ENCODE measurements at places on chromosomes 12 and 14.

DNA sequence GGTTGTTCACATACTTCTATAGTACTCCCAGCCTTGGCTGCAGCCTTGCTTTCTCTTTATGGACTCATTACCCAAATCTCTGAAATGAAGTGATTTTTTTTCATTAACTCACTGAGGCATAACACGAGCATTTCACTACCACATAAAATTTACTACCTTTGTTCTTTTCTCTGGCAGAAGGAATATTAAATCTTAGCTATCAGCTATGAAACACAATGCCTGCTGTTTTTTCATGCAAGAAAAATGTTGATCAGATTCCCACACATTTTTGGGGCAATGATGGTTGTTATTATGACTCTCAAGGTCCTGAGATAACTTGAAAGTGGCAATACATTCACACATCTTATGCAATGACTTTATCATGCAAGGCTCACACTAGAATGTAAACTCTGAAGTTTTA lies 225.3 kb upstream of the ATP2B1 start:
- no peak for DNase-seq

DNA sequence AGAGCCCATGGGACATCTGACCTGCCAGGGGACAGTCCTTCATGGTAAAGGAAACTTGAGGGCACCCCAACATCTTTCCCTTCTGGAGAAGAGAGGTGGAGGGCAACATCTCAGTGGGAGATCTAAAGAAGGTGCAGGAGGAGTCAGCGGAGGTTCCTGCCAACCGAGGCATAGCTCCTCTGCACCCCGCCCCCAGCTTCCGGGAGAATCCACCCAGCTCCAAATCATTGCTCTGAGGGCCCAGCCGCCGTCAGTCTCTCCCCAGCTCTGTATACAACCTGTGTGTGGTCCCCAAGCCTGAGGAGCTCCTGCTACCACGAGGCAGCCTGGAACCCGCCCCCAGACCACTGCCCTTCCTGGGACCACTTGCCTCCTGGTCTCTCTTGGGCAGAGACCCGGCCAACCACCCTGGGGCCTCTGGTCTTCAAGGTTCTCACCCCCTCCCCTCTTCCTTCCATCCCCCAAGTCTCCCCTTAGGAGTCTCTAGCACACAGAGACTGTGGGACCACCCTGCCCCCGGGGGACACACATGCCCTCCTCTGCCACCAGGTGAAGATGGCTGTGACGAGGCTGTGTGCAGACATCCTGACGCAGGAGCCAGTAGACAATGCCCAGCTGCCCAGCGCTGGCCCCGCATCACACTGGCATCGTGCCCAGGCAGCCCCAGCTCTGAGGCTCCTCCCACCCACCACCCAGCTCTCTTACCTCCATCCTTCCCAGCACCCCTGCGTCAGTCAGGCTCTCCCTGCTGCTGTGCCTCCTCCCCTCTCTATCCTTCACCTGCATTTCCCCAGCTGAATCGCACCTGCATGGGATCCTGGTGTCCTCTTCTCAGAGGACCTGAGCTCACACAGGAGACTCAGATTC lies 13.0 kb upstream of the NUDT14 start:
- peak; percentile 78 for DNase-seq

DNA sequence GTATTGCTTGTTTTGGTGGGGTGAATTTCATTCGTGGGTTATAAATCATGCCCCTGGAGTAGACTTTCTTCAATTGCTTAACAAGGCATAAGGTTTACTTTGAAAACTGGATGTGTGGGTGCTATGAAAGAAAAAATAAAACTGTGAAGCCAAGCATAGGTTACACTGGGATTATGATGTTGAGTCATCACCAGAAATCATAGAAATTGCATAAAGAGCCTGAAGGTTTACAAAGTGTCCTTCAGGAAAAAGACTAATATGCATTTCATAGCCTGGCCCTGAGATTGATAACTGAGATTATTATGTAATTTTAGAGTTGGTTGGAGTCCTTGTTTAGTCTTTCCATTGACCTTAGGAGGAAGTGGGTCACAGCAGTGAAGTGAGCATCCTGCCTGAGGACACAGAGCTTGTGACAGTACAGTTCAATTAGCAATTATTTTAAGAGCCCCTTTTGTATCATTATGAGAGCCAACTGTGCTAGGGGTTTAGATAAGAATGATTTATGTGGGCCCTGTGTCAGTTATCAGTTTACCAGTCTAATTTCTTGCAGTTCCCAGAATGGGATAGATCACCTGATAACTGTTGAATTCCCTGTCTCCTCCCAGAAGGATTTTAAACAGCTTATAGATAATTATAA lies 13.6 kb downstream of the LRRK2 start:
- DNase-seq: no peak

DNA sequence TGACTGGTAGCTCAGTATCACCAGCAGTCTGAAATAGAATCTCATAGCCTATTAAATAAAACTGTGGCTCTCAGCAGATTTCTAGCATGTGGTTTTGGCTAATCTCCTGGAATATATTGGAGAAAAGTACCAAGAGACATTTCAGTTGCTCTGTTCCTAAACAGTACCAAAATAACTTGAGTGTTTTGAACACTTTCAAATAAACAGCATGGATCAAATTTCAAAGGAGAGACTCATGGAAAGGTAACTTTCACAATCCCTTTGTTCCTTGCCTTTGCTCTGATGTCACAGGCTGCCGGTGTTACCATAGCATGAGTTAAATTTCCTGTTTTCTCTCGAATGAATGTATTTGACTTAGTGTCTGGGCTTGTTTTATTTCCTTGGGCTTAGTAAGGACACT lies 3.4 kb downstream of the ARG2 start:
- DNase-seq: peak; percentile 7

DNA sequence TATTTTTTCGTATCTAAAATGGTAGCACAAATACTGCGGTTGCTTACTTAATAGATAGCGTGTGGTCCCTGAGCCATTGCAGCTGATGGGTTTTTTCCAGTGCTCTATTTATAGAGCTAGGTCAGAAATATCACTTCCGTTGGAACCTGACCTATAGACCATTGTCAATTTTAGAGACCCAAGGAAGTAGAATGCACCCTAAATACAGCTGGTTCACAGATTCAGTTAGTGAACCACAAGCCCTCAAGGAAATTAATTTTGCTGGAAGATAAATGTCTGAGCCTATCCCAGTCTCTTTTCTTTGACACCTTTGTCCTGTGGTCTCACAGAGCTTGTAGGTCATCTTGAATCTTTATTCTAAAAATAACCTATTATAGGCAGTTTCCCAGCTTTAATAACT lies 391.0 kb downstream of the ZFP36L1 start:
- DNase-seq: no peak

- DNase-seq: peak; percentile 40
These were observed 29.8 kb upstream of the CDKN3 start for GRCh38 chr14:54366736-54367735.

DNA sequence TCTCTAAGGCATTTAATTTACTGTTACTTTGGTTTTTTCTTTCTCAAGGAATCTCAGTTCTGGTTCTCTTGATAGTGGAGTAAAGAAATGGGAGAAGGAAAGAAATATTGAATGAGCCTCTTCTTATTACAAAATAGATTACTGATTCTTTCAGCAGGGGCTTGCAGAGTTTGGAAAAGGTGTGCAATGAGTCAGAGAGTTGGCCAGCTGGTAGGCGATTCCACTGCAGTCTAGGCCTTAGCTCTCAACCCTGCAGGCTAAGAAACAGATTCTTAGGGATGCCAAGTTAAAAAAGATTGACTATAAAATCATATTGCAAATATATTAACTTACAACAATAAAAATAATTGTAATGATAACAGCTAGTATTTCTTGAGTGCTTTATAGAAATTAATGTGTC lies 25.8 kb downstream of the NR1H4 start:
- DNase-seq: no peak

DNA sequence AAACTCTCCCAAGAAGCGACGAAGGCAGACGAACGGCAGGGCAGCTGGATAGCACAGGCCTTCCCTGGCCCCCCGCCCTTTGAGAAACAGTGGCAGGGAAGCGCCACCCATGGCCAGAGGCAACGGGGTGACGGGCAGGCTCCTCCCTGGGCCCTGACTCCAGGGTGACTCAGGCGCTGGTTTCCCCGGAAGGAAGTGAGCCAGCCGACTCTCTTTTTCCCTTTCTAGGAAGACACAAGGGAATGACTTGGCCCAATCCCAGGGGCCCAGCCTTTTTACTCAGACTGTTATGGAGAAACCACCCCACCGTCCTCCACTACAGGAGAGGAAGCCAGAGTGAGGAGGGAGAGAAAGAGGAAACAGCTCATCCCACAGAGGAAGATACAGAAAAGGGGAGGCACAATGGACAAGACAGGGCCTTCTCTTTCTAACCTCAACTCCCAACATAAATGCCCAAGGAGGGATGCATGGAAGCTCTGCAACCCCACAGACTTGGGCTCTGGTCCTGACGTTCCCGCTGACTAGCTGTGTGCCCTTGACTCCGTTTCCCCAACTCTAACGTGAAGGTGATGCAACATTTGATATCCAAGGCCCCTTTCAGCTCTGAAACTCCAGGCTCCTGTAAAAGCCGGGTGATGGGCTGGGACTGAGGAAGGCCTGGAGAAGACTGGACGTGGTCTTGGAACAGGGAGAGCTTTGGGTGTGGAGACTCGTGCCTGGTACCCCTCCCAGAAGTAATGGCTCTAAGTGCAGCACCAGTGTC lies 27.9 kb downstream of the ACTN1 start:
- DNase-seq: no peak

DNA sequence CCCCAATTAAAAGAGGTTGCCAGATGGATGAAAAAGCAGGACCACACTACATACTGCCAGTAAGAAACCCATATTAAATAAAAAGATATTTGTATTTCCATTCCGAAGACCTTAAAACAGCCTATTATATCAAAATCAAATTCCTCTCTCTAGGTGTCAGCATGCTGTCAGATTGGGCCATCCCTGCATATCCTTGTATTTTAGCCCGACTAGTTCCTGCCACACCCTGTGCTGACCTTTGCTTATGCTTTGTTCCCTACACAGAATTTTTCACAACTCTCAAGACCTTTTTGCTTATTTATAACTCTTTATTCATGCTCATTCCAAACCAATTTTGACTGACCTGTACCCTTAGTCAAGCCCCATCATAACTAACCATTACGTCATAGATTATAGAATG lies 12.8 kb downstream of the GSKIP start:
- no peak for DNase-seq

- DNase-seq: no peak
These were observed 6.9 kb downstream of the FAM186B start for GRCh38 chr12:49598527-49598926.

DNA sequence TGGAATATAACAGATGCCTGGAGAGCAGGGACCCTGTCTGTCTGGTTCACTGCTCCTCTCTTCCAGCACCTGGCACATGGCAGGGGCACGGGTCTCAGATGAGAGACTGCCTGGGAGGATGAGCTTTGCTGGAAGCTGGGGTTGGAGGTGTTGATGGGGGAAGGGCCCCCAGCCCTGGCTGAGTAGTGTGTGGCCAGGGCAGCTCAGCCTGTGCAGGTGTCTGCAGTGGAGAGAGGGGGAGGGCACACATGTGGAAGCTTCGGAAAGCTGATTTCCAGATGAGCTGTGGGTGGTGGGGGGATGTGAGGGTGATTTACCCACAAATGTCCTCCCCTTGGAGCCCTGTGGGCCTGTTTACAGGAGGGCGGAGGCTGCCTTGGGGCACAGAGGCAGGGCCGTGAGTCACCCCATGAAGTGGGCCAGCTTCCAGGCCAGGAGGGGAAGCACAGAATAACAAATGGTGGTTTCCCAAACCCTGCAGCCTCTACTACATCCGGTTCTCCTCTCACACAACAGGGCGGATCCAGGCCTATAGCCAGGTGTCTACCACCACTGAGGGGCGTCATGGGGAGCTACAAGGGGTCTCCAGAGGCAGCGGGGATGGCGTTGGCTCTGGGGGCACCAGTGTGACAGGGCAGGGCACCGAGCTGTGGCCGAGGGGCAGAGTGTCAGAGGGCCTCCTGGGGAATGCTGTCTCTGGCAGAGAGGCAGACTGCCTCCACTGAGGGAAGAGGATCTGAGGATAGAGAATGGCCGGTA lies 11.0 kb downstream of the KRT7 start:
- DNase-seq: peak; percentile 71

DNA sequence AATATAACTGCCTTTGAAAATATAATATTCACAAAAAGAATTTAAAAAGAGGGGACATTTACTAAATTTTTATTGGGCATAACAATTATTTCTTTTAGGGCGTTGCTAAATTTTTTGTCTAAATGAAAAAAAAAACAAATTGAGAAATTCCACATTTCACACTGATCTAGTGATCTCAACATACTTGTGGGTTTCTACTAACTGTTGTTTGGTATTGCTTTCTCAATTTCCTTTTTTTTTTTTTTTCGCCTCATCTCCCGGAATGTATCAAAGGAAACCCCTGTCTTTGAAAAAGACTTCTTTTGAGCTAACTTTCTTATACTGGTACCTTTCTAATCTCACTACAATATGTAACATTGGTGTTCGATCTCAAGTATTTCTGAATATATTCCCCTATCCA lies at the start of gene CLEC4D:
Gene CLEC4D, plus strand, starts transcription at position 248 of the 400 bp plus-strand sequence. CDS start 230 bp downstream, outside the sequence.
- no peak for DNase-seq

DNA sequence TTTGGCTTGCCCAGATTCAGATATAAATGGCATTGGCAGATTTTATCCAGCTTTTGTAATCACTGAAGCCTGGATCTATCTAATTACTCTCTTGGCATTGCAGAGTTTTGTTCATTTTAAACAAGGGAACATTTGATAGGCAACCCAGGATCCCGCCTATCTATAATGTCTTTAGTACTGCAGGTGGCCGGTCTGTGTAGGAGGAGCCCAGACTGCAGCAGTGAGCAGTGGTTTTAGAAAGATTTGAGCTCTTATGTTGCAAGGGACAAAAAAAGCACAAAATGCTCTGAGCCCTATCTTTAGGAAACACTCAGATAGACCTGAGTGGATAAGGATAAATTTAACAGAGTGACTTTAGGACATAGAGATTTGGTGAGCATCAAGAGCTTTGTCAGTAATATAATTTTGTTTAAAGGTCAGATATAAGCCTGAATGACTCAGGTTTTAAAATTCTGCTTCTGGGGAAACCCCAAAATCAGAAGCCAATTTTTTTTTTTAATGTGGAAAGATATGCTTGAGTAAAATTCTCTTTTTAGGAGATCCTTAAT lies 165.5 kb downstream of the SLC5A8 start:
- DNase-seq: no peak

DNA sequence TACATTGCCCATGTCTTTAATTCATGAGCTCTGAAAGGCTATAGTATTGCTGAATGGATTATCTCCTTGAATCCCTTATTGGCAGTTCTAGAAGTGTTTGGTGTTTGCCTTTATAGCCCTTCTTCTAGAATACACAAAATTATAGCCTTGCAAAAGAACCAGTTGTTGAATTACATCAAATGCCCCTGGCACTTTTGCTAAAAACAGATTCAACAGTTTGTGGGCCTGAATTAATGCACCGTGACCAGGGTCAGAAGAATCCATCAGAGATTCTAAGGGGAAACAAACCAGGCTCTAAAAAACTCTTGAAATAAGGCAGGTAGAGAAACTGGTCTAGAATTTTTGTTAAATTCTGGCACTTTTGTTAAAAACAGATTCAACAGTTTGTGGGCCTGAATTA lies 197.8 kb downstream of the SOX5 start:
- no peak for DNase-seq

GRCh38 chr14:22748631-22749068 lies 17.8 kb upstream of the OXA1L start:
- DNase-seq: no peak

DNA sequence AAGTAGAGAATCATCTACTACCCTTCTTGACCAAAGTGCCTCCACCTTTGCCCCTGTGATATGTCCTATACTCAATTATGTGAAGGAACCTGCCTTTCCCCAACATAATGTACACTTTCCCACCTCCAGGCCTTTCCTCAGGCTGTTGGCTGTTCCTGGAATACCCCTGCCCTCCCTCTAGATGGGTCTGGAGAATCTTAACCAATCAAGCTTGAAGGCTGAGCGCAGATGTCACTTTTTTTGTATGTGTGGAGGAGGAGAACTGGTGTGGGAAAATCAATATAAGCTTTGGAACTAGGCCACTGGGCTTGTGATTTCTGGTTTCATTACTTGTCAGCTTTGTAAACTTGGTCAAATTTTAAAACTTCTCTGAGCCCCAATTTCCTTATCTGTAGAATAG lies 4.7 kb downstream of the BMAL2 start:
- no peak for DNase-seq
